Cardiac septum (tissue), 1 donor: ENCODE measurements at places on chromosomes 4 and X. TPM values are rescaled to one million over a fixed set of nuclear protein-coding genes. Genes with fewer than 3 reads are reported as not detected.
A peak's percentile ranks its signal among the peaks of the same experiment; 100 is the strongest.

DNA sequence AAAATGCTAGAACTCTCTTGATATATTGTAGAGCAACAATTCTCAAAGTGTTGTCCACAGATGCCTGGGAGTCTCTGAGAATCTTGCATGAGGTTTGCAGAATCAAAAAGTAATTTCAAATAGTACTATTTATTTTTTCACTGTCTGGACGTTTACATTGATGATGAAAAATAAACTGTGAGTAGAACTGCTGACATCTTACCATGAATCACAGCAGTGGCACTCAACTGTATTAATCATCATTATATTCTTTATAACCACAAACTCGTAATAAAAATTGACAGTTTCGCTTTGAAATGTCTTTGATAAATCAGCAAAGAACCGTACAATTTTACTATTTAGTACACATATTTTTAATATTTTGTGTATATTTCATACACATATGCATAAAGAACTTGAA is 94.5 kb downstream of the NAF1 start:
- DNase-seq, result no peak

- peak; percentile 82 for DNase-seq
Measured at GRCh38 chrX:44314259-44314734, 29.2 kb downstream of the EFHC2 start.

DNA sequence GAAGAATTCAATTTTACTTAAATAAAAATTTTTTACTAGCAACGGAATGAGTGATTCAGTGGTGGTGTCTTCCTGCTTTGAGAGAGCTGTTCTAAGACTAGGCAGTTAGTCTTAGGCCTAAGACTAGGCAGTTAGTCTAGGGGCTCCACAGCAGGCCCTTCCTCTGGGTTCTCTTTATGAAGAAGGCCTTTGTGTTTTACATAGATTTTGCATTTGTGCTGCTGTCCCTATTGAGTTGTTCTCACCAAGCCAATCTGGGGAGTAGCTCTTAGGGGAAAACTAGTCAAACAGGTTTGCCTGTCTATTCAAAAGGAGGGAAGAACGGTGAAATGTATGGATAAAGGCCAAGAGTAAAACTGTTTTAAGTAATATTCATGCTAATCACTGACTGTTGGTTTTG is 7.6 kb downstream of the UGT8 start:
- DNase-seq, result no peak

- no peak for DNase-seq
Measured at GRCh38 chr4:114561590-114561989, 37.0 kb upstream of the UGT8 start.

DNA sequence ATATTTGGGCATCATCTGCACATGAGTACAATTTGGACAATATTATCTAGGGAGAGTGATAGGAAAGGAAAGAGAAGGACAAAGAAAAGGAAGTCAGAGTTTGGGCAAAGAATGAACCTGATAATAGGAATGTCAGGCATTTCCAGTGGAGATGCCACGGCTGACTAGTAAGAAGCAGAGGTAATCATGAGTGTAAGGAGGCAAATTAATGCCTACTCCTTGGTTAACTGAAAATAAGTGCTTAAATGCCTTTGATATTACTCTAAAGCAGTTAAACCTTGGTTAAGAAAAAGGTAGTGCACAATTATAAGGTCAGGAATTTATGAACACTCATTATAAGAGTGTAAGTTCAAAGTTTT is 99.2 kb upstream of the DDIT4L start:
- DNase-seq, result no peak

Gene HNRNPDL
- 154 TPM for total RNA-seq

DNA sequence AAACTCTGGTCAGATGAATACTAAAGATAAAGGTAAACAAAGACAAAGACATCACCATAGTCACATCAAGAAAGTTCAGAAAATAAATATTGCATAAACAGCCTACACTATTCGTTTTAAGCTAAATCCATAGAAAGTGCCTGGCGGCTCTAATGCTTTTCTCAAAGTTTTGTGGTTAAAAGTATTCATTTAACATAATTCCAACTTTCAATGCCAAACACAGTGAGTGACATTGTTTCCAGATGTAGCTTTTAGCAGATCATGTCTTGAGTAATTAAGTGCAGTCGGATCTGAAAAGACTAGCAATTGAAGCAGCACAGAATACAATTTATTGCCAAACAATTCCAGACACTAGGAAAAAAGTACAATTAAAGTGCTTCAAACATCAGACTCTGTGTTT is 287.1 kb upstream of the ADGRL3 start:
- no peak for DNase-seq

Gene HPSE
- total RNA-seq, result 0.97 TPM

DNA sequence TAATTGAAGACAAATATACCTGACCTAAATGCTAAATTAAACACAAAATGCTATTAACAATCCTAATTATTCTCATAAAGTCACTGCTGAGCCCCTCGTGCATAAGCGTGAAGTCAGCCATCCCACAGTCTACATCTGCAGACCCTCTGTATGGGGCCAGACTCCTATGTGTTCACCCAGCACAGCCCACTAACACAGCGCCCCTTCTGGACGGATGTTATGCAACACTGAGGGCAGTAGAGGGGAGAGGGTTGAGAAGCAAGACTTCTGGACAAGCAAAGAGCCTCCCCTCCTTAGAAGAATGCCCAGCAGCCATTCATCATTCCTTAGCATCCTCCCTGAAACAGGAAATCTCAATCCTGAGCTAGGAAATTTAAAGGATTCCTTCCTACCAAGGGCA is 7.9 kb downstream of the TRPC3 start:
- no peak for DNase-seq

GRCh38 chrX:22628275-22628674 is 355.6 kb downstream of the CBLL2 start:
- DNase-seq, result no peak

Gene TMPRSS11E
- total RNA-seq, result not detected

Gene SSX2
- total RNA-seq, result not detected

Gene LINC00632
- 191 TPM for total RNA-seq

DNA sequence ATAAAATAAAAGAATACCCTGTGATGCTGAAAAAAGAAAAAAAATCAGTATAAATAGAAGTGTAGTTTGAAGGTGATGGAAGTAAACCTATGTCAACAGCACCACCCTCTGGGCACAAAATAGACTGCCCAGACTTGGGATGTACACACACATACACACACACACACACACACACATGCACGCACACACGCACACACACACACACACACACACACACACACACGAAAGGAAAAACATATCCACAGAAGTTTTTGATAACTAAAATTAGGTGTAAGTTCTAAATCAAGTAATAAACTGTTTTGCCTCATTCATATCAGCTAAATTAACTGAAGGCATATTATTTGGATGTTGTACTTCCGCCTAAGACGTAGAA is 40.5 kb downstream of the ANXA5 start:
- no peak for DNase-seq

DNA sequence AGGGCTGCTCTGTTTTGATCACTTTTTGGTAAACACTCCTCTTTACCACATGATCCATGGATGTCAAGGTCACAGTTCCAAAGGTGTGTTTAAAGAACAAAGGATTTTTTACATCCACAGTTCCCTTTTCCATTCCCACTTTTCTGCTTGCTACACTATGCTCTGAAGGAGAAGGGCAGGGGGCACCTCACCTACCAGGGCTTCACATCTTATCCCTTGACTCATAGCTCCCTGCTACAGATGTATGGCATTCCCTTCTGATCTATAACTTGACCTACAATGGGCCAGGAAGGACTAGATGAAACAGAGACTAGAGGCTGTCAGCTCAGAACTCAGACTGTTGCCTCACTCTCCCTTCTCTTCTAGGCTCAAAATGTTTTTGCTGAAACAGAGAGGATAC is 233.1 kb upstream of the RPS6KA3 start:
- DNase-seq, result no peak

DNA sequence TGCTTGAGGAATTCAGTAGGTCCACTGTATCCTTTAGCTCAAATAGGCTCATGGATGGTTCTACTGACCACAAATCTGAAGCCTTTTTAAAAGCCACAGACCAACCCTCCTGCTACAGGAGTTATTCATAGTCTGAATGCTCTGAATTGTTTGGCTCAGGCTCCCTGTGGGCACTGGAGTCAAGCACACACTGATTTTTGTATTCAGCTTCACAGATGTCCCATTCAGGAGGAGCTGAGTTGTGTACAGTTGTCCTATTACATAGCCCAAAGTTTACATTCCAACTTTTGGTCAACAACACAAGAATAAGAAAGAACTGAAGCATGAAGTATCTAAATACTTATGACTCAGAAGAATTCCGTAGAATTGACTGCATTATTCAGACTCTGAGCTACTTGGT is 243.9 kb downstream of the UNC5C start:
- no peak for DNase-seq

GRCh38 chr4:98421111-98421510 is 159.9 kb downstream of the RAP1GDS1 start:
- DNase-seq, result no peak

GRCh38 chr4:60724623-60725022 is 475.5 kb upstream of the ADGRL3 start:
- no peak for DNase-seq

DNA sequence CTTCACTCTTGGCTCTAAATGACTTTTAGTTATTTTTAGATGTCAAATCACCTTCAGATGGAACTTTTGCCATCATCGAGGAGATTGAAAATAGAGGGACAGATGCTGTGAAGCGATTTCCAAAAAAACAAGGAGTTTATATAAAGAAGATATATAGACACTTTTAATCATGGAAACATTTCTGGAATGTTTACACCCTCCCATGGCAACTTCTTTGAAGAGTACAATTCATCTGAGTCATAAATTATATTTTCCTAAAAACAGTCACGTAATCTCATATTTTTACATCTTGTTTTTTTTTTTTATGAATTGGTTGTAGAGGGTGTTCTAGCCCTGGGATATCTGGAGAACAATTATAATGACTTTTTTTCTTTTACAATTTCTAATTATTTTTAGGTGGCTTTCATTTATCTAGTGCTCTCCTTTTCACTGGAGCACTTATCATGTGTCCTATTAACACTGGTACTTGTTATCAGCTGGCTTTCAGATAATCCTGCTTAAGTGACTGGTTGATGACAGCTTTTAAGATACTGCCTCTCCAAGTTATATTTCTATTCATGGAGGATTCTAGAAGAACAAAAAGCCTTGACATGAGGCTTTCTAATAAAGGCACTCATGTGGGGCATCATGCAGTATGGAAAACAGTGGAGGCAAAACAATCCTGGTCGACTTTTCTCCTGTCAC is 24.9 kb downstream of the PCDH7 start:
- no peak for DNase-seq

DNA sequence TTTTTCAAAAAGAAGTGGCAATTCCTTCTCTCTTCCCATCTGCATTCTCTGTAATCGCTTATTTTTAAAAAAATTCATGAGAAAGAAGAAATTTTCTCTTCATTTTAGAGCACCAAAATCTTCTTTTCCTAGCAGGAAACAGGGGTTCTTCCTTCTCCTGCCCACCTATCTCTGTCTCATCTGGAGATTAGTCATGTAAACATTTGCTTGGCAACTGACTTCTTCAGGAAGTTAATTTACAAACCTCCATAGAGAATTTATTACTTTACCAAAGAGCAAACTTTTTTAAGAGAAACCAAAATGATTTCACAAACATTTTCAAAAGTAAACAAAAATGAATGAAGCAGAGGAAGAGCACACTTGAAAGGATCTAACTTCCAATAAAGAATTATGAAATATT is 13.5 kb downstream of the TTC29 start:
- DNase-seq, result no peak

GRCh38 chrX:26649534-26649933 is 433.6 kb downstream of the MAGEB5 start:
- no peak for DNase-seq

DNA sequence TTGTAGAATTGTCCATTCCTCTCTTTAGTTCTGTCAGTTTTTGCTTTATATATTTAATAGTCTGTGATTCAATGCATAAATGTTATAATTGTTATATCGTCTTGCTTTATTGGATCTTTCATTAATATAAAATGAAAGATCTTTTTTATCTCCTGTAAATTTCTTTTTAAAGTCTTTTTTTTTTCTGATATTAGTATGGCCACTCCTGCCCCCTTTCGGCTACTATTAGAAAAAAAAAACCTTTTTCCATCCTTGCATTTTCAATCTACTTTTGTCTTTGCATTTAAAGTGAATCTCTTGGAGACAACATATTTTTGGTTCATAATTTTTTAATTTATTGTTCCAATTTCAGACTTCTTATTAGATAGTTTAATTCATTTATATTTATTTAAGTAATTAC is 677.4 kb upstream of the NDST4 start:
- no peak for DNase-seq

- no peak for DNase-seq
Measured at GRCh38 chr4:108010167-108010566, 20.5 kb downstream of the HADH start.

Gene PDZD11
- 32.7 TPM for total RNA-seq

Gene INPP4B
- total RNA-seq, result 83.1 TPM

GRCh38 chrX:39508300-39508692 is 589.5 kb downstream of the BCOR start:
- DNase-seq, result no peak

DNA sequence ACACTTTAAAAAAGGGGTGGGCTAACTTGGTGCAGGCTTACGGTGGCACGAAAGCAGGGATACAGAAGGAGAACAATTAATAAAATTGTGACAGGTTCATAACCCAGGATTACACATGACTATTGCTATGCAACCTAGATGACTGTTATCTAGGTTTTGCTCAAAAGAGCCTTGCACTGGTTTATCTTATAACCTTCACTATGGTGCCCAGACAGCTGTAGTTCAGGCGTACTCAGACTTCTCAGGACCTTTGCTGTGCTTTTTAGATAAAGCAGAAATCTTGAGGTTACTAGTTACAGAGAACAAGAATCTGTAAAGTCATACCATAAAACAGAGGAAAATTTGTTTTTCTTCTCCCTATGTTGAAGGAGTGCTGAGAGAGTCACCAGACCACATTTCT is 44.4 kb downstream of the UGT2A3 start:
- DNase-seq, result no peak

GRCh38 chr4:7956270-7956808 is 16.7 kb upstream of the AFAP1 start:
- DNase-seq, result no peak

GRCh38 chr4:45160951-45161350 is 434.6 kb upstream of the GNPDA2 start:
- no peak for DNase-seq

Gene CXCL6
- total RNA-seq, result 0.22 TPM

- no peak for DNase-seq
Measured at GRCh38 chr4:117154251-117154650, 68.9 kb upstream of the TRAM1L1 start.

DNA sequence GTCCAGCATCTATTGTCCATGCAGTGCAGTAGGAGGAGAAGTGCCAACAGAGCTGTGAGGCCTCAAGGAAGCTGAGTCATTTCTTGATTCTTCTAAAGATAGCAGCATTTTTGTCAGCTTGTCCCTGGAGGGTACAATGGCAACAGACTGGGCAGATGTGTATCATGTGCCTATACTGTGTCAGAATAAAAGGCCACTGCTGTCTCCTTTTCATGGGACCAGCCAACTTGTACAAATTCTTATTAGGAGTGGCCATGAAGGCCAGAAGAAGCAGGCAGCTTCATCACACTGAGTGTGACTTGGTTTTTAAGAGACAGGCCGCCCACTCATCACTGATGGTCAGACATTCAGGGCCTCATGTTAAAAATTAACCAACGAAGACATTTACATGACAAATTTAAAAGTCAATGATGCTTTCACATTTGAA is 185.0 kb upstream of the FAM241A start:
- DNase-seq, result no peak

Gene NXF2
- not detected for total RNA-seq

- no peak for DNase-seq
Measured at GRCh38 chr4:101251261-101251660, 96.1 kb downstream of the PPP3CA start.

Gene GAGE12H
- total RNA-seq, result not detected
